HS-27A (cell line): ENCODE measurements at places on chromosomes 7 and 10.
A peak's percentile ranks its signal among the peaks of the same experiment; 100 is the strongest.

DNA sequence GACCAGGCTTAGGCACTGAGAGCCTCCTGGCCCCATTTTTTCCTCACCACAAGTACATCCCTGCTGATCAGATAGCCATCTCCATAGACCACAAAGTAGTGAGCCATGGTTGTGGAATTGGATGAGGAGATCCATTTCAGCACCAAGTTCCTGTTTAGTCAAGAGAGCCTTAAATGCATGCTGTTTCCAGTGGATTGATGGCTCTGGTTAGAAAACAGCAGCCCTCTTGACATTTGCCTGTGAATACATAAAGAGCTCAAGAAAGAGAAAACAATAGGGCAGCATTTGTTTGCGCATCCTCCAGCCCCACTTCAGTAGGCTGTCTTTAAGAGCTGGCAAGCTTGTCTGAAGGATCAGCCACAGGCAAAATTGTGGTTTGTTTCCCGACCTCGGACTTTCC, 251.2 kb downstream of the POU6F2 start:
- DNase-seq: no peak

DNA sequence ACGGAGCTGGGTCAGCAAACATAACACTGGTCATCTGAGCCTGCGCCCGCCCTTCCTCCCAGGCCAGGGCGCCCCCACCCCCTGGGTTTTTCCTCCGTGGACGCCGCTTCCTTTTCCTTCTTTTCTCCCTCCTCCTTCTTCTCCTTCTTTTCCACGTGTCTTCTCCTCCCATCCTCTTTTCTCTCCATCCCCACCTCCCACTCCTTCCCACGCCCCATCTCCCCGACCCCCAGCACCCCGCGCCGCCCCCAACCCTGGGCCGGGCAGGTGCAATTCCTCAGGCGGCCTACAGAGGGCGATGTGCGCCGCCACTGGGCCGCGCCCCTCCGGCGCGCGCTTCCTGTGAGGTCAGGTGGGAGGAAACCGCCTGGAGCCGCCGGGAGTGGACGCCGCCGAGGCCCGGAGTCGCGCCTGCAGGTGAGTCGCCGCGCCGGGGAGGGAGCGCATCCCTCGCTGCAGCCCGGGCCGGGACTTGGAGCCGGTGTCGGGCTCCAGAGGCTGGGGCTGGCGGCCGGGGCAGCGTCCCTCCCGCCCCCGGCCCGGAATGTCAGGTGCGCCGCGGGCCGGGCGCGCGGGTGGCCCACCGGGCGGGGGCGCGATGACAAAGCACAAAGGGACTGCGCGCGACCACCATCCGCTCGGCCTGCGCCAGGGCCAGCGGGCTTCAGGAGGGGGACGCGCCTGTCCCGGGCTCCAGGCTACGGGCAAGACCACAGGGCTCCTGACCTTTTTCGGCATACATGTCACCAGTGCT, at the start of gene FAM241B:
FAM241B (plus strand) TSS at position 351 of the 754 bp plus-strand sequence. CDS start 1,497 bp downstream, outside the sequence.
- DNase-seq: no peak

DNA sequence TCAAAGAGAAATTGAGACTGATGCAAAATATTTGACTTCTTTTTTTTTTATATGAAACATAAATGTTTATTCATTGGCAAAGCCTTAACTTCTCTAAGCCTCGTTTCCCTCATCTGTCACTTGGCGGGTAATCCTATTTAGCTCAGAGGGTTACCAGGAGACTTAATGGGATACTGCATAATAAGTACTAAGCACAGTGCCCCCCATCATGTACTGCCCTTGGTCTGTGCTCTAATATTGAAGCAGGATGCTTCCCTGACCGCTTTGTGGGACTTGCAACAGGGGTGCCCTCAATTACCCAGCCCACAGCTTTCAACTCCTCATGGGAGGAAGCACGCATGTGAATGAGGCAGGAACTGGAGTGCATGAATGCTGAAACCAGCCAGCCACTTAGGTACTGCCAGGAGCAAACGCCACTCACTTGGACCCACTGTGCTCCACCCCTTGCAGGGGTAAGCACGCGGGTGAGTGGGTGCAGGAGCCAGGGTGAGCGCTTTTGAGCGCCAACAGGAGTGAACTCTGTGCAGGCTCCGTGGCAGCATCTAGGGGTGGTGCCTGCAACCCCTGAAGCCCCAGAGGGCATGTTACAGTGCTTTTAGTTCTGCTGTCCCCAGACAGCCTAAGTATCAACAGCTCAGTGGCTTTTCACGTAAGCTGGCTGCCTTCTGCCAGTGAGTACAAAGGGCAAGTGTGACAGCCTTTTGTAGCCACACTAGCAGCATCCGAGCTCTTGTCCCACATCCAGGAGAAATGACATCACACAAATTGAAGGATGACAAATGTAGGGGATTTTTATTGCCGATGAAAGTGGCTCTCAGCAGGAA, 209.8 kb upstream of the C7orf33 start:
- DNase-seq: no peak

- no peak for DNase-seq
These were observed 9.7 kb downstream of the BAMBI start for GRCh38 chr10:28686835-28687682.

DNA sequence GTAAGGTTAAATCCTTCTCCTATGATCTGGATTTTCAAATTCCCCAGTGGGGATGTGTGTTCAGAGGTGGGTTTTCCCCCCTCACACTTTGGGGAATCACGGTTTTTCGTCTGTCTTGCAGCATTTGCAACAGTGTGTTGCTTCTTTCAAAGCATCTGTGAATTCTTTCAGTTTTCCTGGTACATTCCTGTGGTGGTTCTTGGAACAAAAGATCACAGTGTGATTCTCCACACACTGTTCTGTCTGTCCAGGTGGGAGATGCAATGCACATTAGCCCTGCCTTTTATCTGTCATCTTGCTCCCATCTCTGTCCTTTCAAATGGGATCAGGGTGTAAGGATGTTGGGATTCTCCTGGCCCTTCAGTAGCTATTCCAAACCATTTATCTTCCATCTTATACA, 11.8 kb downstream of the AGK start:
- no peak for DNase-seq

DNA sequence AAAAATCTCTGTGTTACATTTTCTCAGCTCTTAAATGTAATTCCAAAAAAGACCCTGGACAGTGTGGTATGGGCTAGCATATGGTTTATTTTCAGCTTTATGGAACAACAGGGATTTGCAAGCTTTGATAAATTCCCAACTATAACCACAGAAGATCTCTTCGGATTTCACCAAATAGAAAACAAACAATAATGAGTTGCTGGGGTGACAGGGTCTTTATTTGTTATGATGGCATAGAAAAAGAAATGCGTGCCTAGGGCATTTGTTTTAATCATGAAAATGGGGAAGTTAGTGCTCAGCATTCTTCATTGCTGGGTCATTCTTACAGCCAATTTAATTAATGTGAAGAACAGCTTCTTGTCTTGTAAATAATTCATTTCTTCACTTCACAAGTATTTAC, 139.0 kb downstream of the LRRN3 start:
- no peak for DNase-seq

DNA sequence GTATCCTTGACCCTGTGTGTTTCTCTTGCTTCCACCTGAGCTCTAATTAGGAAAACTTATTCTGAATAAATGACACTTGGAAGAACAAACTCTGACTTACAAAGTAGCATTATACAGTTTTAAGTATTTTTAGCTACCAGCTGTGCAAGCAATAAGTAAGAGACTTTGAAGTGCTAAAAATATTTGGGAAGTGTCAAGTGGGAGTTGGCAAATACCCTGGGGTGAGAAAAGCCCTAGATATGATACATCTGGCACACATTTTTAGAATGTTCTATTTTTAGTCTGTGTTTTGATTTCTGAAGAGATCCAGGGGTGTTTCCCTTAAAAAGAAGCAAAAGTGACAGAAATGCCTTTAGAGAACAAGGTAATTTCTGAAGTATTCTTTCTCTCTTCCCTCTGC, 132.7 kb upstream of the TEX47 start:
- DNase-seq: no peak

GRCh38 chr10:73141603-73142002, 26.2 kb downstream of the ECD start:
- DNase-seq: no peak

GRCh38 chr7:104955276-104955675, 58.7 kb upstream of the KMT2E start:
- DNase-seq: no peak

DNA sequence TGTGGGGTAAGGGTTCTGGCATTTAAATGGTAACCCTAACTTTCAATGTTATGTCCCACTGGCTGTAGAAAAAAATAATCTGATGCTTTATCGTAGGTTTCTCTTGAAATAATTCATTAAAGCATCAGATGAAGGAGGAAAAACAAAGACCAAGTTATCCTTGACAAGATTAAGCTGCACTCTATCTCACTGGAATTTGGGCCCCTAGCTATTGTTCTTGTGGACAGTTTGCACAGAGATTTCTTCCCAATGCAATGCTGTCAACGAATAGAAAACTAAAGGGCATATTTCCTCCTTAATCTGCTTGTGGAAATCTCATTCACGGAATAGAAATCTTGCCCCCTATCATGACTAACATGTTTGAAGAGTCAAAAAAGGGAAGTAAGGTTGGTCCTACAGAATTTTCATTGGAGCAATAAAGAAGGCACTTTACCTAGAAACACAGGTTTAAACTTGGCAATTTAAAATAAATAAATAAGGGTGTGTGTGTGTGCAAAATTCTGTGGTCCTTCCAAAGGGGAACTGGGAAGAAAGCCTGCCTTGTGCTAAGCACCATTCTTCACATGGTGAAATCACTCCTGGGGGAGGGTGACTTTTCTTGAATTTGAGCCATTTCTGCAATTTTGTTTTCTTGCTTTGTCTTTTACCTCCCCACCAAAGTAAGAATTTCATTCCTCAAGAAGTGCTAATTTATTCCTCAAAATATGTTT, 242.8 kb downstream of the GLI3 start:
- DNase-seq: no peak

- no peak for DNase-seq
These were observed 117.2 kb downstream of the RGS10 start for GRCh38 chr10:119425102-119425880.

DNA sequence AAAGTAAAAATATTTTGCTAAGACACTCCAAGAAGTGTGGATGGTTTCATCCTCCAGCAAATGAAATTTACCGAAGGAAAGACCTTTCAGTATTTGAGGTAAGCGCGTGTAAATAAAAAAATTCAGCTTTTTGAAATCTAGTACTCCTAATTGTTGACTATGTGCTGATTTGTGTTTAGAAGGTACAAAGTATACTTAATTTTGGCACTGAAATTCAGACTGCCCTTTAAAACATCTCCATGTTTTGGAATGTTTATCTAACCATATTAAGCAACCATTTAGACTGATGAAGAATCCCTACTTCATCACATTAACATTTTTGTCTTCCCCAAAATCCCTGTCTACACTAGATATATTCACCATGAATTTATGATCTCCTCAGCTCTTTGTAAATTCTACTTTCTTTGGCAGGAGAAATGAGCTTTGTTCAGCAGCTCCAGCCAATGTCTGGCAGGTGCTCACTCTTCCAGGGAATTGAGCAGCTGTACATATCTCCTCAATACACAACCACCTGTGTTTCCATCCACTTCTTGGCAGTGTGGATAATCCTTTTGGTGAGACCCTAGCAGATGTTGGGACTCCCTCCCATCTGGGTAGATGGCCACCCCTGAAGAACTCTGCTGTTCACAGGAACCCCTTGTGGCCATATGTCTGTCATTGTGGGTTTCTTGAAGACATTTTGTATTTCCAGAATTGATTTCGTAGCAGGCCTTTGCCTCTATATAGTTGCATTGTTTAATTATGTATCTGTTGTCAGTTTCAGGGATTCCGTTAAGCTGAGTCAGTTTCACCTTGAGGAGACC, 129.4 kb upstream of the SAMD8 start:
- DNase-seq: no peak

- peak; percentile 51 for DNase-seq
These were observed 26.5 kb downstream of the TNRC18 start for GRCh38 chr7:5396999-5397663.

DNA sequence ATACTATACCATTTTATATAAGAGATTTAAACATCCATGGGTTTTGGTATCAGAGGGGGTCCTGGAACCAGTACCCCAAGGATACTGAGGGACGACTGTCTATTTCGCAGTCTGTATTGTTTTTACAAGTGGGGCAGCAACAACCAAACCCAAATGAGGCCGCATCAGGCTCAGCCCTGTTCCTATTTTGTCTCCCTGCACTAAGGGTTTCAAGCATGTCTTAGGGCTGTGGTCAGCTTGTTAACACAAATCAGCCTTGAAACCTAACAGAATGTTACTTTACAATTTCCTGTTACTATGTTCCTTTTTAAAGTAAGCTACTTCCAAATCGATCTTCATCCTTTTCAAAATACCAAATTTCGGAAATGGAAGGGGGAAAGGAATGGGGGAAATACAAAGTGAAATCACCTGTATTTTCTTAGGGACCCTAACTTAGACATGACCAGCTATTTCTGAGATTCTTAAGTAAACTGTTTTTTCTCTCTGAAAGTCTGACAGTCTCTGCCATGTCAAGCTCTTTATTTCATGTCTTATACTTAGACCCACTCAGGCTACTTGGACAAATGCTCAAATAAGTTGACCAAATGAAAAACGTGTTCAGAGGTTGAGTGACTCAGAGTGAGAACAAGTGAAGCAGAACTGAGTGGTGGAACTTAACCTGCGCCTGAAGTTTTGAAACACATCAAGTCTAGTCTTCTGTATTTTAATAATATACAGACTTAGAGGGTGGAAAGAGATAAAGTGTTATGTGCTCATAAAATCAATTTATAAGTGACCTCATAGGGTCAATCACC, 75.8 kb downstream of the C1GALT1 start:
- DNase-seq: no peak

DNA sequence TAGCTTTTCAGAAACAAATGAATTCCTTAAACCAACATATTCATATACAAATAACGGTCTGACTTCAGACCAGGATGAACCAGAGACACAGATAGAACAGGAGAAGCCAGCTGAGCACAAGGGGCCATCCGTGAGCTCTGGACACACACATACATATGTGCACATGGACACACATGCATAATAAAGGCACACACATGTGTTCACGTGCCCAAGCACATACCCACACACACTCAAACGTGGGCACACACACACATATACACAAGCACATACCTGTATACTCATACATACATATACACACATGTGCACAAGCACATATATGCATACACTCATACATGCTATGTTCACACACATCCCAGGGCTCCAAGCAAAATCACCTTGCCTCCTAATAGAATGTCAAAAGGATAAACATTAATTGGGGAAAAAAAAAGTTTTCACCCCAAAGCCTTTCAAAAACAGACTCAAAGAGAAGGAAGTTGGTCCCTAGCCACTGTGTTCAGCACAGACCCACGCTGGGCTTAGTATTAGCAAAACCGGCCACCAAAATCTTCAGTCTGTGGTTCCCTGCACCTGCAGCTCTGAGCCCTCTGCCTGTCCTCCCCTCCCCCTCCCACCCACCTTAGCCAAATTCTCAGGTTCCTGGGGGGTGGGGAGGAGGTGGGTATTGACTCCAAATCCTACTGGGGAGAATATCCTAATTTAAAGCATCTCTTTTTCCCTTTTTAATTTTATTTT, 100.4 kb upstream of the MACROH2A2 start:
- DNase-seq: no peak
